ENCODE measurements at places on chromosomes 5 and 9.

DNA sequence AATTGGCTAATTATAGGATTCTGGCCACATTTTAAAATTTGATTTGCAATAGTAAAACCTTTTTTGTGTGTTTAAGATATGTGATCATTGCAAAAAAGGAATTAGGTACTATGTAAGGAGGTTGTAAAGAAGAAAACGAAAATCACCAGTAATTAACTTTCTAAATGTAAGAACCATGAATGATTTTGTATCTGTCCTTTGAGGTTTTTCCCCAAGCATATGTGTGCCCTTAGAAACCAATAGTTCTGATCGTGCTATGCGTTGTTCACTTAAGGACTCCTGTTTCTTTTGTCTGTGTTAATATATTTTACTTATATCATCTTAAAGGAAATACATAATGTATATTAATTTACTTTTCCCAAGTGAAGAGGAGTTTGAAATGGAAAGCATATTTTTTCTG is 410.2 kb downstream of the PSAT1 start:
- DNase-seq: no peak

DNA sequence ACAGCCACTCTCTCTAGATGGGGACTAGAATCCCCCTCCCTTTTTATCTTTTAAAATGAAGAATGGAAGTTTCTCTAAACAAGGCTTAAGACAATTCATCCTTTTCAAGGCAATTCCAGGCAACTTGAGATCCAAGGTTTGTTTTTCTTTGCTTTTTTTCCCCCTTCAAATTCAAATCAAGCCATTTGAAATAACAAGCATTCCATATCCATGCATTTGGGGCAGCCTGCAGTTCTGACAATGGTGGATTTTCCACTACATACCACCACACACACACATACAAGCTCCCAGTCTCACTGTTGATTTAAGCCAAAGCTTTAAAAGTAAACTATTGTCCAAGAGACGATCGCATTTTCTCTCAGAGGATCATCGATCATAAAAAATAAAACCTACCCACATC is 424 bp downstream of the INSYN2B start:
- peak; percentile 11 for DNase-seq

DNA sequence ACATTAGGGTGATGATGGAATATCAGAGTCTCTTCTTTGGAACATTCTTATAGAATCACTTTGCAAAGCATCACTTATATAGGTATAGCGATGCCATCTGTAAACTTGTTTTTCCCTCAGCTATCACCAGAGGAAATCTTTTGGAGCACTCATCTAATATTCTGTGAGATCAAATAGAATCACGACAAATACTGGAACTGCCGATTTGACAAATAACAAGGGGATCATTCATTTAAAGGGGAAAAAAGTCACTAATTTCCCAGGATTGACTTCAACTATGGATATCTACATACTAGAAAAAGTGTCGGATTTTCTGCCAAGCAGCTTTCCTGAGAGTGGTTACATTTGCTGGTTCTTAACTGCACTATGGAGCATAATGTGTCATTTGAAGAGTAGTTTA is 178.6 kb downstream of the NR2F1-AS1 start:
- no peak for DNase-seq

- no peak for DNase-seq
Measured at GRCh38 chr5:135561266-135561665, 17.5 kb downstream of the CXCL14 start.

- no peak for DNase-seq
Measured at GRCh38 chr5:53302529-53302928, 177.9 kb upstream of the FST start.

DNA sequence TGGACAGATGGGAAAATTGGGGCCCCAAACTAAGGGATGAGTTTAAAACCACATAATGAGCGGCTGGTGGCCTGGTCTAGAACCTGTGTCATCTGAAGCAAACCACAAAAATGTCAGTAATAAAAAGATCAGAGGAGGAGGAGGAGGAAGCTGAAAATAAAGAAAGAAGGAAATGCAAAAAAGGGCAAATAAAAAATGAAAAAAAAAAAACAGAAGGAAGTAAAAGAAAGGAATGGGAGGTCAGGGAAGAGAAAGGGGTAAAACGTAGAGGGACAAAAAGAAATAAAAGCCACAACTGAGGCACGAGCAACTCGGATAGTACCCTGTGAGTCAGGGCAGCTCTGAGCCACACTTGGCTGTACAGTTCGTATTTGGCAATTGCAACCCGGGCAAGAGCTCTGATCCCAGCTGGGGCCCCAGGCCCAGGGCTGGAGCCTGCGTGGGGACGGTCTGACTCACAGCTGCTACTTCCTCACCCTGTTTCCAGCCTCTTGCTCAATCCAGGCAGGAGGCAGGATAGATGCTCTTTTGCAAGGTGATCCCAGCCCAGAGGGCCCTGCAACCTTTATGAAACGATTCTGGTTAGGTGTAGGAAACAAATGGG is 137.9 kb upstream of the TRIM32 start:
- DNase-seq: peak; percentile 11

DNA sequence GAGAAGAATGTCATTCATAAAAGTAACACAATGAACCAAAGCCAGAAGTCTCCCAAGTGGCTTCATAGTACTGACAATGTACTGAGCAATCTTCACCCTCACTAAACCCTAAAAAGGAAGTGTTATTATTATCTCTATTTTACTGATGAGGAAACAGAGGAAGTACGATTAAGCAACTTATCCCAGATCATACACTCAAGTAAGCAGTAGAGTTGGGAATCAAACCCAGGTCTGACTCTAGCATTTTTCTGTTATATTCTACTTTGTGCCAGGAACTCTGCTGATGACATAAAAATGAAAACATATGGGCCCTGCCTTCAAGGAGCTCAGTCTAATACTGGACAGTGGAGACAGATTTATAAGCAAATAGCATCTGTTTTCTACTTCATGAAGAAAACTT is 109.2 kb downstream of the RAPGEF6 start:
- DNase-seq: no peak

DNA sequence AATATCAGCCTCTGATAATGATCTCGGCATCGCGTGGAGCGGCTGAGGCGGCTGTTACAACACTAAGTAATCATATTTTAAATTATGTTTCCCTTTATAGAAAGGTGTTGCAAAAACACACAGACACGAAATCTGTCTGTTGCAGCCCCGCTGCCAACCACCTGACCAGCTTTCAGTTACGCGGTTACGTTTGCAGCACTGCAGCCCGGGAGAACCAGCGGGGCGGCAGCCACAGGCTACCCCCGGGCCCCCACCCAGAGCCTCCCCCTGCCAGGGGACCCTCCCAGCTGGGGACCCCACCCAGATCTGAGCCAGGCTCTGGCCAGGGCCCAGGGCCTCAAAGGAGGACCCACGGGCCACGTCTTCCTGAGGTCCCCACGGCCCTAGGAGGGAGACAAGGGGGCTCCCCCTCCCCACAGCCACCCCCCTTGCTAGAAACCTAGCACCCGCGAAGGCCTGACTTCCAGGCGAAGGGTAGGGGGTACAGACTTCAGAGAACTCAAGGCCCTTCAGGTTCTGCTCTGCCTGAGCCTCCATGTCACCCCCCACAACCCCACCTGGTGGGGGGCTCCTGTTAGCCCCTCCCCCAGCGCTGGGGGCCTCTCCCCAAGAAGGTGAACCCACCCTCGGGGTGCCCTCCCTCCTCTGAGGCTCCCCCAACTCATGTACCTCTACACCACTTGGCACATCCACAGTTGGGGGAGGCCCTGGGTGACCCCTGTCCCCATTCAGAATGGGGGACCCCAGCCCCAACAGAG is 6.0 kb downstream of the NACC2 start:
- no peak for DNase-seq

GRCh38 chr9:89375191-89375760 is 57.0 kb downstream of the SECISBP2 start:
- DNase-seq: peak; percentile 54

- peak; percentile 70 for DNase-seq
Measured at GRCh38 chr9:128550226-128550625, 2.2 kb upstream of the SPTAN1 start.

- no peak for DNase-seq
Measured at GRCh38 chr9:34976992-34977391, 12.6 kb upstream of the DNAJB5 start.

DNA sequence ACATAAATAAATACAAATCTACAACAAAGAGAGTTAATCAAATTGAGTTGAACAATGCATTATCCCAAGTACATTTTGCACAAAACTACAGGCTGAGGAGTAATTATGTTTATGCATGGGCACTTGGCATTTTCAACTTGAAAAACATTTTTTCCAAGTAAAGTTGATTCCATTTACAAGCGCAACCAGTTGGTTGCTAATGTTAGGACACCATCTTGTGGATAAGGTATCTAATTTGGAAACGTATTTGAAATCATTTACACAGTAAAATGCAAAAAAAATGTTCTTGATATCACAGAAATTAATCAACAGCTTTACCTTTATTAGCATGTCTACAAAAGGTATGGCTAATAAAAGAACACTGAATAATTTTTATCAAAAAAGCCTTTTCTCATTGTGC is 18.8 kb downstream of the FTMT start:
- DNase-seq: peak; percentile 30

DNA sequence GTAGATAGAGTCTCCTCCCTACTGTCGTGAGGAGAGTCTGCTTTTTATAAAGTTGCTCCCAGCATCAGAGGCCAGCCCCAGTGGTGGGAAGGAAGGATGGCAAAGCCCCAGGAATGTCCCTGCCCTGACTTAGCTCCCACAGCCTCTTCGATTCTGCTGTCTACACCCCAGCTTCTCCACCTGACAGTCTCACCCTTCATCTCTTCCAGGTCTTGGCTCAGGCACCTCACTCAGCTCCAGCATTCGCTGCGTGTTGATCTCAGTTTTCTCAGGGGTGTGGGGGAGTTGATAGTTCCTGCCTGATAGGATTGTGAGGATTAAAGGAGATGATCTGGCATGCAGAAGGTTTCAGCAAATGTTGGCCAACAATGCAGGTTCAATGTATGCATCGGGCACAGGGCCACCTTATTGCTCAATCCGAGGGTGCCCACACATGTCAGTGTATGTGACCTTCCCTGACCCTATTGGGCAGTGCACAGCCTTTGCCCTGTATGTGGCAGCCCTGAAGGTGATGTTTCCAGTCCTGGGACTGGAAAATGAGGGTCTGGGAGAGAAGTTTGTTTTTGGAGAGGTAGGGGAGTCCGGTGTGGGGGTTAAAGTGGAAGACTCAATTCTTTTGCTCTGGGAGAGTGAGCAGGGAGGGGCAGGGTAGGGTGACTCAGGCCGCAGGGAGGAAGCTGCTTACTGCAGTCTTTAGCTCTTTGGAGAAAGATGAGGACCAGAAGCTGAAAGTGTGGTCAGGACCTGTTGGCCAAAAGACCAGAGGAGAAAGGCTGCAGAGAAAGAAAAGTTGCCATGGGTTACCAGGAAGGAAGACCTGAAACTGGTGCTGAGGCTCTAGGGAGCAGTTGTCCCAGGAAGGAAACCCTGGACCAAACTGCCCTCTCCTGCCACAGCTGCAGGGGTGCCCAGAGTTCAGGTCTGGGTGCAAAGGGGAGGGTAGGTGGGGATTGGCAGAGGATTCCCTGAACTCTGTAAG is 153.2 kb downstream of the MACROH2A1 start:
- DNase-seq: no peak

DNA sequence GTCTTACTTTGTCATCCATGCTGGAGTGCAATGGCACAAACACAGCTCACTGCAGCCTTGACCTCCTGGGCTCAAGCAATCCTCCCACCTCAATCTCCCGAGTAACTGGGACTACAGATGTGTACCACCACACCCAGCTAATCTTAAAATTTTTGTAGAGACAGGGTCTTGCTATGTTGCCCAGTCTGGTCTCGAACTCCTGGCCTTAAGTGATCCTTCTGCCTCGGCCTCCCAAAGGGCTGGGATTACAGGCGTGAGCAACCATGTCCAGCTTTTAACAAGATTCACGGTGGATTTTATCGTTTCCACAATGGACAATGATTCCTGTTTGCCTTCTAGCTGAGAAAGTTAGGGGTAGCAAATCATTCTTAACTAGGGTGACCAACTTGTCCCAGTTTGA is 165.9 kb downstream of the ZNF608 start:
- no peak for DNase-seq

DNA sequence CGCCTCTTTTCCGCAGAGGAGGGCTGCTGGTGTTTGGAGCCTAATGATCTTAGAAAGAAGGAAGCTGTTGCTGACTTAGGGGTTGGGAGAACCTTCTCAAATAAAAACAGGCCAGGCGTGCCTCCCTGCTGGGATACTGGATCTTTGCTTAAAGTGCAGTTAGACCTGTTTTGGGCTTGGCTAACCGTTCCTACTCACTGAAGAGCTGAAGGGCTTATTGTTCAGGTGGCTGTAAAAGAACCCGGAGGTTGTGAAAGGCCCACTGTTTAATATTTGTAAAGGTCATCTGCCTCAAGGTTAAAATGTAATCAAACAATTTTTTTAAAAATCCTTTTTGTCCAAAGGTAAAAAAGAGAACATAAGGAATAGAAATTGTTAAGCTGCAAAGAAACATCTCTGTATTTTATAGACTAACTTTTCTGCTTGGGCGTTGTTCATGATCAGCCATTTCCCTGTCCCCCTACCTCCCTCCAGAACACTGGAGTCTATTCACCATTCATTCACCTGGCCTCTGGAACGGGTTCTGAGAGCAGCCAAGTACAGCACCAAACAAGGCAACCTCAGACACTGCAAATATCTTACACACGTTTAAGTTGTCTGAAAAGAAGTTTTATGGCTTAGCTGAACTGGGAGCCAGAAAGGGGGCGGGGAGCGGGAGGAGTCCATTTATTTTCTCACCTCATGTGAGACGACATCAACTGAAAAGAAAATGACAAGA is 18.6 kb upstream of the MTMR12 start:
- DNase-seq: no peak

GRCh38 chr5:23139338-23140171 is 286.4 kb upstream of the CDH12 start:
- DNase-seq: peak; percentile 59

DNA sequence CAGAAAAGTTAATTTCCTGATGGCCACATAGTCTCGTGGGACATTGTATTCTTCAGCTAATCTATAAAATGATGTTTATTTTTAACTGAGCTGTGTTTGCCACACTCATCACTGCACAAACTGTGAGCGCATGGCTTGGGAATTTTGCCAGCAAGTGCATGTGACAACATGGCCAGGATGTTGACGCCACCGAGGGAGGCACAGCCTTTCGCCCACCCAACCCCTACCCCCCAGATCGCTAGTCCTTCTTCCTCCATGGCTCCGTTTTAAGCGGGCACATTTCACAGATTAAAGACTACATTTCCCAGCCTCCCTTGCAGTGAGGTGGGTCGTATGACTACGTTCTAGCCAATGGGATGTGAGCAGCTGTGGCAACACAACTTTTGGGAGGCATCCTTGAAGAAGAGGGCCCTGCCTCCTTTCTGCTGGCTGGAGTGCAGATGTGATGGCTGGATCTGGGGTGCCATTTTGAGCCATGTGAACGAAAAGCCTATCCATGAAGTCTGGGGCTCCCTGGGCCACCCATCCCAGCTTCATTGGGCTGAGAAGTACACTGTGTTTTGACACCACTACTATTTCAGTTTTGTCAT is 7.9 kb downstream of the NRARP start:
- peak; percentile 83 for DNase-seq

DNA sequence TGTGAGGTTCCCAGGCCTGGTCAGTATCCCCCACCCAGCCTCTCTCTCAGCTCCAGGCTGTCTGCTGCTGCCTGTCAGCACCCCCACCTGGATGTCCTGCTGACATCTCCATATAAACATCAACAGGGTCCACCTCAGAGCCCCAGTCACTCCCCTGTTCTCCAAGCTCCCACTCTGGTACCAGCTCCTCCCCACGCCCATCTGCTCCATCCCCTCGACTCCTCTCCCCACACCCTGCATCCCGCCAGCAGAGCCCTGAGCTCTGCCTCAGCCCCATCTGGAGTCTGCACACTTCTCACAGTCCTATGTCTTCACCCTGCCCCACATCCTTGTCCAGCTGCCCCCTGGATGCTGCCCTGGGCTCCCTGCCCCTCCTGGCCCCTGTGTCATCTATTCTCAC is 67.7 kb upstream of the LRRTM2 start:
- no peak for DNase-seq
